ENCODE measurements at places on chromosomes 12 and 14.
A peak's percentile ranks its signal among the peaks of the same experiment; 100 is the strongest.

- DNase-seq = no peak
Measured at GRCh38 chr12:42977451-42978230, 388.1 kb upstream of the PRICKLE1 start.

DNA sequence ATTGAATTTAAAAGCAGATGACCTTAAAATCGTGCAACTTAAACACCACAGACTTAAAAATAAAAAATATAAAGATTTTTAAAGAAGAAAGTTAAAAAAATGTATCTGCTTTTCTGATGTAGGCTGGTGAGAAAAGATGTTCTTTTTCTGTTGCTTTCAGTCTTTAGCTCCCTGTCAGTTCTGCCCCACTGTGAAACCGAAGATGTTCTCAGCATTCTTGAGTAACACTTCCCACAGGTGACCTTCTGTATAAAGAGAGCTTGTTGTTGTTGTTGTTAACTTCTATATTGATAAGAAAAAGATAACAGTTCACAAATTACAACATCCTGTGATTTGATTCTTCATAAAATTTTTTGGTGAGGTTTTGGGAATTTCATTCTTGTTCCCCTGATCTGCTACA, 377.9 kb upstream of the RGS6 start:
- no peak for DNase-seq

GRCh38 chr12:6905414-6906040, 905 bp downstream of the LRRC23 start:
- DNase-seq = no peak

GRCh38 chr12:31369712-31370521, 44.0 kb upstream of the SINHCAF start:
- no peak for DNase-seq

DNA sequence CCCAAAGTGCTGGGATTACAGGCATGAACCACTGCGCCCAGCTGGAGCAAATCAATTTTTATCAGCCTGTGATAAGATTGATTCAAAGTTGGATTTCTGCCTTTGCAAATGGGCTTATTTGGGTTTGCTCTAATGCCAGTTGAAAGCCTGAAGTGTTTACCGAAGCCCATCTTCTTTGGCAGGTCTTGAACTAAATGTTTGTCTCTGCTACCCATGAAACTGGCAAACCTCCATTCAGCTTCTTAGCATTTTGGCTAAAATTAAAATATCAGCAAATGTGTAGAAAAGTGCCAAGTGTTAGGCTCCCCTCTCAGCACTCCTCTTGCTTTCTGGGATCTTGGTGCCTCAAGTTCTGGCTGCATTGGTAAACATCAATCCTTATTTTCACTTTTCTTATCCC, 61.5 kb downstream of the MGAT4C start:
- DNase-seq = no peak

GRCh38 chr12:31662176-31662849, 2.8 kb downstream of the ETFBKMT start:
- no peak for DNase-seq

- no peak for DNase-seq
Measured at GRCh38 chr12:71057330-71057729, 100.5 kb downstream of the TSPAN8 start.

DNA sequence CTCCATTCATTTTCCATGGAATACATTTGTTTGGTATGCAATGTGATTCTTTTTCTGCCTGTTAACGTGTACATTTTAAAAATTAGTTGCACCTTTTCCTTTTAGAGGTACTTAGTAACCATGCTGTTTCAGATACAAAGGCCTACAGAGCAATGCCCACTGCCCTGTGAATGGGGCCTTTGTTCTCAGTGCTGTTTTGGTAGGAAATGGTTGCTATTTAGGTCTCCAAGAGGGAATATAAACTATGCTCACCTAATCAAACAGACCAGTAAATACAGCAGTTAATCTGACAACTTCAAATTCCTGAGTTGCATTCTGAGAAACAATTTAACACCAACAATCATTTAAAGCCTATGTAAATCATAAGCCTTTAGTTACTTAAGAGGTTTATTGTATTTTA, 188.7 kb downstream of the BCAT1 start:
- DNase-seq = no peak

DNA sequence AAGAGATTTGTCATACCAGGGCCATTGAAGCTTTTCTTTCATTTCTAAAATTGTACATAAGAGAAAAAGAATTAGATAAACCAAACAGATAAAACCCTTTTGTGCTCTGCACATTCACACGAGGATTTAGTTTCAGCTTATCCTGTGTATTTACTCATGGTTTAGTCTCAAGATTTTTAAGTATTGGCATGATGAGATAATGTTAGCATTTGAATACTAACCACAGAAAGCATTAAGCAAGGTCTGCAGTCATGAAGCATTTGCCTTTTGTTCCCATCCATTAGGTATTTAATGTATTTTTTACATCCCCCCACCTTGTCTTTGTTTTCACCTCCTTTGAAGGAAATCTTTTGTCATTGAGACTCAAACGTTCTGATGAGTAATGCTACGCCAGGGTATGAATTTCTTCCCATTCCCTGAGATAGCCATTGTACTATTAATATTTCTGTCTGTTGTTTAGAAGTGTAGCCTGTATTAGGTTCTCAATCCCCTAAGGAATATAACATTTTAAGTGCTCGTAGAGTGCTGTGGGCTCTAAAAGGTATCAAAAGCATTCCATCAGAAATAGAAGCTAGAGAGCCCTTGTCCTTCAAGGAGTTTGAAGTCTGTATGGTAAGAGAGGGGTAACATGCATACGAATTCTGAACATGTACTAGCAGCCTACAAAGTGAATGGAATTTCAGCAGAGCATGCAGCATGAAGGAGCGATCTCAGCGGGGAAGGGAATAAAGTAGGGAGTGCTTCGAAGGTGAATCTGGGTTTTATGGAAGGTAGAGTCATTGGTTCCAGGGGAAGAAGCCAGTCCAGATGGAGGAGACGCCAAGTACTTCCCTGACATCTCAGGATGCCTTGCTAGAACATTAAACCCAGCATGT, 22.3 kb downstream of the CRADD start:
- no peak for DNase-seq

GRCh38 chr14:54337314-54337713, 59.5 kb upstream of the CDKN3 start:
- DNase-seq = no peak

DNA sequence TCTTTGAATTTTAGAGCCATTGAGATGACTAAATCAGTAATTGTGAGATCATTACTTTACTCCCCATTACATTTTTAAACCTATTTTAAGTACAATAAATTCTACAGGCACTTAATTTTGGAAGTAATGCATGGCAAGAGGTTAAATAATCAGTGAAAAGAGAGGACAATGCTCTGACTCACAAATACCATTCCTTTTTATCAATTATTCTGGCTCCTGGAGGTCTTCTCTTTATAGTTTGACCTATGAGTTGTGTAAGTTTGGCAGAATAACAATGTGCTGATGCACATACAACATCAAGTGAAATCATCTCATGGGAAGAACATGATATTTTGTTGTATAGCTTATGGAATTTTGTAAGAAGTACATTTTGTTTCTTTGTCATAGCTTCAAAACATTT, 166.7 kb downstream of the TMTC3 start:
- DNase-seq = peak; percentile 64

- no peak for DNase-seq
Measured at GRCh38 chr14:67241411-67242167, at the start of gene PALS1. Gene PALS1, plus strand, starts transcription at chr14:67241435. Its CDS starts 37,736 bp downstream, at chr14:67279171.

DNA sequence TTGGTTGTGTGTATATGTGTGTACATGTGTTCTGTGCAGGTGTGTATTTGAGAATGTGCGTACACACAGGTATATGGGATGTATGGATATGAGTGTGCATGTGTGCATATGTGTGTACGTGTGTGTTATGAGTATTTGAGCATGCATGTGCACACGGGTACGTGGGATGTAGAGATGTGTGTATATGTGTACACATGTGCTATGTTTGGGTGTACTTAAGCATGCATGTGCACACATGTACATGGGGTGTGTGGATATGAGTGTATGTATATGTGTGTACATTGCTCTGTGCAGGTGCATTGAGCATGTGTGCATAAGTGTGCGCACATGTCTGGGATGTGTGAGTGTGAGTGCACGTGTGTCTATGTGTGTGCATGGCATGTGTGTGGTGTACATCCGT, 34.3 kb upstream of the SFSWAP start:
- no peak for DNase-seq

DNA sequence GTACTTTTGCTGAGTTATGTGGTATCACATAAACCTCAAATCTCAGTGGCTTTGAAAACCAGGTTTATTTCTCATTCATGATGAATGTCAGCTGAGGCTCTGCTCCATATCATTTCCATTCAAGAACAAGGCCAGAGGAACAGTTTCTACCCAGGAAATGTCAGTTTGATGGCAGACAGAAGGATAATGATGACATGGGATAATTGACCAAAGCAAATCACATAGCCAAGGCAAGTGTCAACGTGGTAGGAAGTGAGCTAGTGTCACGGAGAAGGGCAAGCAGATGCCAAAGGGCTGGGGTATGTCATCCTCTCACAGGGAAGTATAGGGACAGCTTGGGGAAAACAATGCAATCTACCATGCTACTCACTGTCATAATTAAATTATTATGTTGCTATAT, 12.3 kb upstream of the PDE3A start:
- DNase-seq = no peak

DNA sequence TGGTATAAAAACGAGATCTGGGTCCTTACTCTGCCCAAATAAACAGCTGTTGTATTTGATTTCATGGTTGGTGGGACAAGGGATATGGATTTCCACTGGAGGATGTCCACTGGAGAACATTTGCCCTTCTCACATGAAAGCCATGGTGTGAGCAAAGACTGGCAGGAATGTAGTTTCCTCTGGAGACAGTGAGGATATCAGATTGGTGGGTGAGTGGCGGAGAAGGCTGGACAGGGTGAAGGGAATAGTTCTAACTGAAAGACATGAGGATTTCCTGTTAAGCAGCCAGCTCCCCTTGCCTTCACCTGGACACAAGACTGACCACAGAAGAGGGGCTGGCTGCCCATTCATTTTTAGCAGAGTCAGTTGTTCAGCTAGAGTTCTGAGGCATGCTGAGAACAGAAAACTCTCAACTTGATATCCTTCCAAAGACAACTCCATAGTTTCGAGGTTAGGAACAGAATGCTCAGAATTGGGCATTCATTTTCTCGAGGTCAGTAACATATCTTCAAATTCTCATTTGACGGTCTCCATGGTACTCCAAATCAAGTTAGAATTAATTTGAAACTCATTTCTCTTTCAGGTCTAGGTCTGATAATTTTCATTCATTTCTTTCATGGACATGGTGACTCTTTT, 365.7 kb downstream of the LRIG3 start:
- DNase-seq = no peak

GRCh38 chr14:94423453-94424056, 29.0 kb downstream of the SERPINA11 start:
- DNase-seq = peak; percentile 4

DNA sequence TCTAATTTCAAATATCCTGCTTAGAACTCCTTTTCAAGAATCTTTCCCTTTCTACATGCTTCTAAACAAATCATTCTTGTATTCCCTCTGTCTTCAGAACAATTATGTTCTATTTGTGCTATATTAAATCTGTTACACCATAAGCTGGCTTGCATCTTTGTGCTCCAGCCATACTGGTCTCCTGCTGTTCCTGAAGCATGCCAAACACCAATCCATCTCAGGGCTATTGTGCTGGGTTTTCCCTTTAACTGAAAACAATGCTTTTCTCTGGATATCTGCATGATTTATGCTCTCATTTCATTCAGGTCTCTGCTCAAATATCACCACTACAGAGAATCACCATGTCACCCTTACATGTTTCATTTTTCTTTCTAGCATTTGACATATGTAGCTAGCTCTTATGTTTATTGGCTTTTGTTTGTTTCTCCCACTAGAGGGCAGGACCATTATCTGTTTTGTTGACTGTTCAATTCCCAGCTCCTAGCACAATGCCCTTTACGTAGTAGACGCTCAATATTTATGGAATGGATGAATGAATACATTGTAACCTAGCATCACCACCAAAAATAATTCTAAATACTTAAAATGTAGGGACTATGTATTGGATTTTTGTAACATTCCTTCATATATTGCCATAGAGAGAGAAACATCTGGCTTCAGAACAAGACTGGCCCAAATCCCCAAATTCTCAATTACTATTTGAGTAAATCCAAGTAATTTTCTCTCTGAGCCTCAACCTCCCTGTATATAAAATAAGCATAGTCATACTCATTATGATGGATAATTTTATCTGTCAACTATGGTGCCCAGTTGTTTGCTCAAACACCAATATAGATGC, 302.0 kb upstream of the SYT1 start:
- peak; percentile 20 for DNase-seq

DNA sequence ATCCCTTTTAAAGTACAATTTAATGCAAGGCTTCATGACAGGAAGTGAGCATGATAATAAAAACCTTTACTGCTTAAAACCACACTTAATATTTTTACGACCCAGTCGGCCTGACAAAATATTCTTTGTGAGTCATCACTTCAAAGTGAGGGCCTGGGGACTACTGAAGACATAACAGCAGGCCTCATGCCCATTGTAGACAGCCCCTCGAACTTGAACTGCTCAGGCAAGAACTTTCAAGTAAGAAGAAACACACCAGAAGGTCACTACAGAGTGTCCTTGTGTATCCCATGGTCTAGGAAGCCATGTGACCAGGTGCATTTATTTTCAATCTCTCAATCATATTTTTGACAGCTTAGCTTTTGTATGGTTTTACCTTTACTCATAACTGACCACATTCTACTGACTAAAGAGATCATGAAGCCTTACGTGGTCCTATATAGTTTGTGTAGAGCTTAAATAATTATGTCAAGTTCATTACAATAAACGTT, 61.4 kb upstream of the MANSC4 start:
- no peak for DNase-seq

GRCh38 chr12:125003021-125003420, 9.6 kb downstream of the BRI3BP start:
- DNase-seq = no peak

GRCh38 chr12:125983094-125983783, 918.0 kb downstream of the AACS start:
- no peak for DNase-seq

- DNase-seq = no peak
Measured at GRCh38 chr12:66932126-66932525, 253.2 kb upstream of the GRIP1 start.

DNA sequence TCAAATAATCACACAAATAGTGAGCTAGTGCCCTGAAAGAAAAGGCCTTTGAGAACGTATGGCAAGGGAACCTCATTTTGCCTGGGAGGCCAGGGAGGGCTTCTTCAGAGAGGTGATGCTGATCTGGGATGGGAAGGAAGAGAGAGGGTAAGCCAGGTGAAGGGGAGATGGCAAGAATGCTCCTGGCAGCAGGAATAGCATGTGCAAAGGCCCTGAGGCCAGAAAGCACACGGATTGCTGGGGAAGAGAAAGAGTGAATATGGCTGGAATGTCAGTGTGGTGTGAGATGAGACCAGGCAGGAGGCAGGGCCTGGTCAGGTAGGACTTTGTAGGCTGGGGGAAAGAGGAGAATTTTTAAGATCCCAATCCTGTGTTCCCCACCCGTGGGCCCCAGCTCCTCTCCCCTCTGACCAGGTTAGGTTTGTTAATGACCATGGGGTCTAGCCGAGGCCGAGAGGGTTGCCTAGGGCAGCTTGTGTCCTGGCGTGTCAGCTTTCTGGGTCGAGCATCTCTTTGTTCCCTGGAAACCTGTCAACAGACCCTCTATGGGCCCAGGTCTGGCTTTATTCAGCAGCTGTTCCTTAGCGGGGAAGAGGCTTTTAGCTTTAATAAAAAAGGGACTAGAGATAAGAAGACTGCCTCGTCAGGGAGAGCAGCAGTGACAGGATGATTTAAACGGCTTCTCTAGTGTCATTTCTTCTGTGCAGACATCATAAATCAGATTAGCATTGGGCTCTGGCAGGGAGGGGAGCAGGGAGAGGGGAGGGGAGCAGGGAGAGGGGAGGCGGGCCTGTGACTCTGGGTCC, 123.4 kb downstream of the ADCK1 start:
- DNase-seq = no peak

GRCh38 chr14:69999261-69999674, 120.1 kb downstream of the SMOC1 start:
- DNase-seq = peak; percentile 11
